Activated CD4-positive, alpha-beta T cell treated with anti-CD3 and anti-CD28 coated beads, Interleukin-2, amount 50 U/mL, for 24 hours (primary cell): ENCODE measurements at places on chromosomes 7 and 10.

GRCh38 chr7:135786911-135787310 is 38.3 kb upstream of the FAM180A start:
- no peak for DNase-seq

DNA sequence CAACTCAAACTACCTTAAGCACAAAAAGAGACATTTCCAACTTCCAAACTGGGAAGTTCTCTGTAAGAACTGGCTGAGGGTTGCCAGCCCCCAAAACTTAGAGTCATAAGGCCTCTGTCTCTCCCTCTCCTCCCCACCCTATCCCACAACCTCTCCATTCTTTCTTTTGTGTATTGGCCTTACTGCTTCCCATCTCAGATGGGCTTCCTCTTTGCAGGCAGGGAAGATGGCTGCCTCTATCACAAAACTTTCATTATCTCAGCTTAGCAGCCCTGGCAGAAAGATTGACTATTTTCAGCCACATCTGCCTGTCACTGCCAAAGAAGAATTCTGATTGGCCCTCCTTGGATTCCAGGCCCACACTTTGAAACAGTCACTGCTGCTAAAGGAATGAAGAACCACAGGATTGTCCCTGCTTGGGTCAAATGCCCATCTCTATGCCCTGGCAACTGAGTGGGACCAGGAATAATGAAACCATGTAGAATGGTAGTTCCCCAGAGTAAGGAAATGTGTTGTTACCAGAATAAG is 58.0 kb upstream of the PRKAR2B start:
- no peak for DNase-seq

DNA sequence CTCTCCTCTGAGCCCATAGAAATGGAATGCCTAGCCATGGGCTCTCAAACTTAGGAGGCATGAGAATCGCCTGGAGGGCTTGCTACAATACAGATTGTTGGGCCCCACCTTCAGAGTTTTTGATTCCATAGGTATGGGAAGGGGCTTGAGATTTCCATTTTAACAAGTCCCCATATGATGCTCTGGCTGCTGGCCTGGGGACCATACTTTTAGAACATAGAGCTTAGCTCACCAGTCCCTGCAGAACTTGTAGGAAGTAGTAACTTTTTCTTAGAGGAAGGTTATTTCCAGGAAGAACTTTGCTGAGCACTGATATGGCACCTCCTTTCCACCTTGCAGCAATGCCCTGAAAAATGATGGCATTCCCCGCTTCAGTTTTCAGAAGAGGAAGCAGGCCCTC is 177.0 kb upstream of the ZMIZ1 start:
- DNase-seq, result no peak

GRCh38 chr10:4303045-4303444 is 518.0 kb upstream of the KLF6 start:
- DNase-seq, result no peak

DNA sequence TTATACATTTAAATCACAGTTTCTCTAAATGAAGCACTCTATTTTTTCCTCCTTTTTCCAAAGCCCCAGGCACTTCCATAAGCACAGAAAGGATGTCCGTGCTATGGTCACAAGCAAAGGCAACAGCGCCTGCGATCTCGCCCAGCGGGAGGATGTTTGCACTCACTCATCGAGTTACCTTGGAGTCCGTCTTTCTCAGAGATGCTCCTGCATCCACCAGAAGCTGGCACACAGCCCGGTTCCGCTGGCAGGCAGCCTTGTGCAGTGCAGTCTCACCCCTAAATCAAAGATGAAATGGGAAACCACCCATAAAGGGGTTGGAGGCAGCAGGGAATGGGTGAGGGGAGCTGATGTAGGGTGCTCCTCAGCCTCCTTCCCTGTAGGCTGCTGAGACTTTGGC is 51.9 kb upstream of the PTN start:
- no peak for DNase-seq

- DNase-seq, result no peak
These were observed 1.8 kb upstream of the TTYH3 start for GRCh38 chr7:2629746-2630681.

GRCh38 chr10:131355056-131355455 is 43.5 kb upstream of the TCERG1L start:
- no peak for DNase-seq

GRCh38 chr10:1394155-1394912 is 338.1 kb downstream of the WDR37 start:
- no peak for DNase-seq

DNA sequence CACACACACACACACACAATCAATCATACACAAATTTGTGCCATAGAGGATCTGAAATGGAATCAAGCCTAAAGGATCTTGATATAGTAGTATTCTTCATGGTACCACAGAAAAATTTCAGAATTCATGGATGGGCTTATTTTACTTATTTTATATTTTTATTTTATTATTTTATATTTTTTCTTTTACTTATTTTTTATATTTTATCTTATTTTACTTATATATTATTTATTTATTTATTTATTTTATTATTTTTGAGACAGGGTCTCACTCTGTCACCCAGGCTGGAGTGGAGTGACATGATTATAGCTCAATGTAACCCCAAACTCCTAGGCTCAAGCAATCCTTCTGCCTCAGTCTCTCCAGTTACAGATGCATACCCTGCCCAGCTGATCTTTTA is 16.7 kb downstream of the SHTN1 start:
- DNase-seq, result no peak

- no peak for DNase-seq
These were observed 188.8 kb upstream of the SVIL start for GRCh38 chr10:29823553-29824080.

- no peak for DNase-seq
These were observed 68.5 kb downstream of the CTBP2 start for GRCh38 chr10:125091891-125092290.

DNA sequence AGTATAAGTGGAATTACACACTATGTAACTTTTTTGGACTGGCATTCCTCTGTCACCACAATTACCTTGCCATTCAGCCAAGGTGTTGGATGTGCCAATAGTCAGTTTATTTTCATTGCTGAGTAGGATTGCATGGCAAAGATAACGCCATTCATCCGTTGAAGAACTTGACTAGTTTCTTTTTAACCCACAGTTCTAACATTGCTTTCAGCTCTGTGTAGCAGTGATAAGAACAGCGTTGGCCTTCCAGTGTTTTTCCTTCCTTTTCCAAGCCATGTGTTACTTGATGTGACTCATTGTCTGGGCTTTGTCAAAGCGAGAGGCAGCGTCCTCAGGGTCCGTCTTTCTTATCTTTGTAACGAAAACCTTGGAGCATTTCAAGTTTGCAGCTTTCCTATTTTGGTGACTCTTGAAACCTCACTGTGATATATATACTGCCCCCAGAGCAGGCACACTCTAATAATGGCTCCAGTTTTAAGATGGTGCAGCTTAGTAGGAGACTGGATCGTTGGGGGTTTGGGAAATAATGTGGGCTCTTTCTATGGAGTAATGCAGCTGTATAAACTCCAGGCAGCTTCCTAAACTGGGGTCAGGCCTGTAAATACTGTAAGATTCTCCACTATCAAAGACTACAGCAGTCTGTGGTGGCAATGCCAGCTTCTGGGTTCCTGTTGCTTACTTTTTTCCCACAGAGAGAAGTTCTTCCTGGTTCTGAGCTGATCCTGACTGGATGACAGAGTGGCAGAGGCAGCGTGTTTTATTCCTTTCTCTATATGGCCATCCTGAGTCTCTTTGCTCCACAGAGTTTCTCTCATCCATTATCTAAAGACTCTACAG is 41.7 kb downstream of the AKR1E2 start:
- DNase-seq, result no peak

- DNase-seq, result no peak
These were observed 60.6 kb upstream of the AKR1C1 start for GRCh38 chr10:4902571-4903011.

DNA sequence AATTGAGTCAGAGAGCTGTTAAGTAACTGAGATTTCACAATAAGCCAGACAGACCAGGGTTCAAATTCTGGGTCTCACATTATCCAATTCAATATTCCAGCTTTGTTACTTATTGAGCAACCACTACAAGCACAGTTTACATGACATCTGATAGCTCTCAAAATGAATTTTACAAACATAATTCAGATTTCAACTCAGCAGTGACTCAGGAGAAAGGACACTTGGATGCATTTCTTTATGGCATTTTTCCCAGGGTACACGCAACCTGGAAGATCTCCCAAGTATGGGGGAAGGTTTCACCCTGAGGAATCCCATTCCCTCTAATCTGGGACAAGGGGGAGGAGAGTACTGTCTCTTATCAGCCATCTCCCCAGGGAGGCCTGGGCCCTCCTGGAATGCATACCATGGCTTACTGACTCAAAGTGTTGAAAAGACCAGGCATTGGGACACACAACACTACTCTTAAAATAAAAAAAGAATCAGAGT is 102.4 kb downstream of the CFTR start:
- DNase-seq, result no peak

DNA sequence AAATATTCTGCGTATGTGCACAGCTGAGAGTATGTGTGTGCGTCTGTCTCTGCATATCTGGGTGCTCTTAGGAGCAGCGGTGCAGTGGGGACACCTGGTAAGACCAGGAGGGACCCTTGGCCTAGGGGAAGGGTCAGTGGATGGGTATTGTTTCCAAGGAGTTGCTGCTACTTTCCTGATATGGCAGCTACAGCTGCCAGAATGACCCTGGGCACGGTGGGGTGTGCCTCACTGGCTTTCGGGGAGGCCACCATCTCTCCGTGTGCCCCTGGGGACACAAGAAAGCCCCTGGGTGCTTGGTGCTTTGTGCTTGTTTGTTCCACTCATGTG is 8.6 kb downstream of the PFKFB3 start:
- no peak for DNase-seq

- no peak for DNase-seq
These were observed 18.3 kb upstream of the MSMB start for GRCh38 chr10:46064269-46064817.

- no peak for DNase-seq
These were observed 161.0 kb downstream of the TEX36 start for GRCh38 chr10:125521721-125522680.

DNA sequence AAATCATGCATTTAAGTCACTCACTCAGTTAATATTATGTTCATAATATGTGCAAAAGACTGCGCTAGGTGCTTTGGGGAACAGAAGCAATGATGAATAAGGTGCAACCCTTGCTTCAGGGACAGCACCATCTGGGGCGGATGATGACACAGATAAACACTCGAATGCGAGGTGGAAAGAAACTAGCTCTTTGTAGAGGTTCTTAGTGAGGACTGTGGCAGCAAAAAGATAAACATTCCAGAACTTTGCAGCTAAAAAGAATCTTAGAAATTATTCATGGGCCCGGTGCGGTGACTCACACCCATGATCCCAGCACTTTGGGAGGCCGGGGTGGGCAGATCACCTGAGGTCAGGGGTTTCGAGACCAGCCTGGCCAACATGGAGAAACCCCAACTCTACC is 29.8 kb upstream of the CHST15 start:
- no peak for DNase-seq

DNA sequence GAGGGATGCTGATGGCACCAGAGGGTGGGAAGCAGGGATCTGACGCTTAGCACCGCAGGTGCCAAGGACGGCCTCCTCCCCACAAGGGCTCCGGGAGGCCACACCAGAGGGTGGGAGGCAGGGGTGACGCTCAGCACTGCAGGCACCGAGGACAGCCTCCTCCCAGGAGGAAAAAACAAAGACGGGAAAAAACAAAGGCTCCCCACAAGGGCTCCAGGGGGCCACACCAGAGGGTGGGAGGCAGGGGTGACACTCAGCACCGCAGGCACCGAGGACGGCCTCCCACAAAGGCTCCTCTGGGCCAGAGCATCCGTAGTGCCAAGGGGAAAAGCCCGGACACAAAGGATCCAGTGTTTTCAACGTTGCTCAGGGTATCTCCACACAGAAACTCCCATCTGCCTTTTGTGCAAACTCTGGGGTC is 25.6 kb downstream of the DIP2C start:
- no peak for DNase-seq

DNA sequence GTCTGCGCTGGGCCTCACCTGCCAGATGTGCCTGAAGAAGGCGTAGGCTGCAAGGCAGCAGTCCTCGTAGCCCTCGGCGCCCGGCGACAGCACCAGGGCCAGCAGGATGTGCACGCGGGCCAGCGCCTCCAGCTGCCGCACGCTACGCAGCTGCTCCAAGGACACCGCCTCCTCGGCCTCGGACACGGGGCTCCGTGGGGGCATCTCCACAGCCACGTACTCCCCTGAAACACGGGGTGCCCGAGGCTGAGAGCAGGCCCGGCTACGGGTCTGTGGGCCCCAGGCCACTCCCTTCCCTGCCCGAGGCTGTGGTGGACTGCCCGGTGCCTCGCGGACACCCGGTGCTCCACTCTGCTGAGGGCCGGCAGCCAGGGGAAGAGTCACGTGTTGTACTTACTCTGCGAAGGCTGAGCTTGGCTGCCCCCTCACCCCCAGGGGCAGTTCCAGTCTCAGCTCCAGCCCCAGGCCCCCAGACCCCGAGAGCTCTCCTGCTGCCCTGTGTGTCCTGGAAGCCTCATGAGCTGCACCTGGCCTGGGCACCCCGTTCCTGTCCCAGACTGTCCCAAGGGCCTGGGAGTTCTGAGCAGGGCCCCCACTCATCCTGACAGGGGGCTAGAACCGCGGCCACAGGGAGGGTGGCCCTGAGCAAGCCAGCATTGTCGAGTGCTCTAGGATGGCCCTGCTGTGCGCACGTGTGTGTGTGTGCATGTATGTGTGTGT is 62.8 kb downstream of the CFAP46 start:
- no peak for DNase-seq

DNA sequence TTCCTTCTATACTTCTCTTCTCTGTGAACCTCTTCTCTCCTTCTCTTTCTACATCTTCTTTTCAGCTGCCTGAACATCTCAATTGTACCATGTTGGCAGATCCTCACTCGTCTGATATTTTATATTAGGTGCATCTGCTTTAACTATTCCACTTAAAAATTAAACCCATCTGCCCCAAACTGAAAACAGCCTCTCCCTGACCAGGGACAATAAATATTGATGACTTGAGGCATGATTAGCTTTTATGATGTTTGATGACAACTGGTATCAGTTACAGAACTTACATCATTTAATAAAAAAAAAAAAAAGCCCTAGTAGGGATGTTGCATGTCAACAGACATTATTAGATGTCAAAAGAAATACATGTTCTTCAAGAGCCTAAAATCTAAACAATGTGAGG is 79.8 kb upstream of the HABP2 start:
- DNase-seq, result no peak

DNA sequence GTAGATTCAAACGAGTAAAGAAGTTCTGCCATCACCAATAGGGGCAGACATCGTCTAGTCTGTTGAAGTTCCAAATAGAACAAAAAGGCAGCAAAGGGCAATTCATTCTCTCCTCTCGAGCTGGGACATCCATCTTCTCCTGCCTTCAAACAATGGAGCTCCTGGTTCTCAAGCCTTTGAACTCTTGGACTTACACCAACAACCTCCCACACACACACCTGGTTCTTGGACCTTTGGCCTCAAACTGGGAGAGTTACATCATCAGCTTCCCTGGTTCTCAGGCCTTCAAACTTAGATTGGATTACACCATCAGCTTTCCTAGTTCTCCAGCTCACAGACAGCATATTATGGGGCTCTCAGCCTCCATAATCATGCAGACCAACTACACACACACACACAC is 9.8 kb upstream of the GIMAP5 start:
- no peak for DNase-seq

DNA sequence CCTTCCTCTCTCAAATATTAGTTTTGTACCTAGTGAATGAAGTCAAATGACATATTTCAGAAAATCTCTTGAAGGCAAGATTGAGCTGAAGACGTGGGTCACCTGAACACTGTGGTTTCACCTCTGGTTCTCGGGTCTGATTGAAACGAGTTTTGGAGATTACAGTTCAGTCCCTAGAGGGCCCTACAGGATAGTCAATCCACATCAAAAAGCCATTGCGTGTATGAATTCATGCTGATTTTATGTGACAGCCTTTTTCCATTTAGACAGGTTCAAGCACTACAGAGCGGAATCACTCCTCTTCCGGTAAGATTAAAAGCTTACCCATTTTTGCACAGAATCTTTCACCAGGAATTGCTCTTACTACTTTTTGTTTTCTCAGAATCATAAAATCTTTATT is 62.2 kb downstream of the VIM start:
- DNase-seq, result peak; percentile 41
